ENCODE measurements at places on chromosomes 12 and 14.

DNA sequence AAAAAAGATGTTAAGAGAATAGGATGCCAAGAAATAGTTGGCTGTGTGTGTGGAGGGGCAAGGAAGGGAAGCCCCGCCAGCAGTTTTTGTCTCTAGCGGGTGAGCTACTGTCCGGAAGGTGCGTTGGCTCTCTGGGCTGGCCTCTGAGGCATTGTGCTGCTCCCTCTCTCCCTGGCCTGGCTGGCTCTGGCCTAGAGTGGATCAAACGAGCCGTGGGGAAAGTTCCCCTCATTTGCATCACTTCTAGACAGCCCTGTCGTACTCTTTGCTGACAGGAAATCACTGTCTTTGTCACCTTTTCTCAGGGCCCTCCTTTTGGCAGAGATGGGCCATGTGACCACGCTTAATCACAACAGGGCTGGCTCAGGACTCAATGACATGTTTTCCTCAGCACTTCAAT lies 236.1 kb upstream of the NPAS3 start:
- no peak for DNase-seq
- H3K27me3 ChIP-seq = no peaks in the 10 kb centered on the region
- H3K4me1 ChIP-seq = peaks cover 36% of the 10 kb centered on the region
- no peak overlapping the region for H3K27ac ChIP-seq
- no peaks in the 10 kb centered on the region for H3K36me3 ChIP-seq

GRCh38 chr14:42719391-42719790 lies 1112.7 kb downstream of the LRFN5 start:
- H3K4me3 ChIP-seq = no peak overlapping the region
- no peak for DNase-seq
- H3K4me1 ChIP-seq = no peaks in the 10 kb centered on the region
- no peaks in the 10 kb centered on the region for H3K27me3 ChIP-seq
- H3K27ac ChIP-seq = no peak overlapping the region

DNA sequence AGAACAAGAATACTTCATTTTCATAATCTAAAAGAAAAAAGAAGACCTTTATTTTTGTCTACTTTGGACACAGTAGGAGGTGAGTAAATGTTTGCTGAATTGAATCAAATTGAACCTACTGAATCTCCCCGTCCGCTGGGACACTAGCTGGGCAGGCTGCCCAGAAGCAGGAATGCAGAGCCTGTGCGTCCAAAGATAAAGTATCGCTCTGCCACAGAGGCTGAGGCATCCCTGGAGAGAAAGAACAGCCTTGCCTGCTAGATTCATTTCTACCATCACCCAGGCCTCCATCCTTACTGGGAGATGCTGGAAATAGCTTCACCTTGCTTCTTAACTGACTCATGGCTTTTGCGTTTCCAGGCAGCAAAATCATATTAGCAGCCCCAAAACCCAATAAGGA lies 64.1 kb upstream of the TSPAN11 start:
- H3K27me3 ChIP-seq = peaks cover 18% of the 10 kb centered on the region
- H3K4me3 ChIP-seq = no peak overlapping the region
- DNase-seq = no peak
- no peak overlapping the region for H3K27ac ChIP-seq

GRCh38 chr12:1291601-1292332 lies 300.7 kb downstream of the ERC1 start:
- H3K4me1 ChIP-seq = peaks cover 11% of the 10 kb centered on the region
- peaks cover 22% of the 10 kb centered on the region for H3K36me3 ChIP-seq
- H3K27ac ChIP-seq = no peak overlapping the region
- H3K4me3 ChIP-seq = no peak overlapping the region
- H3K27me3 ChIP-seq = 0 out of 2 replicates have a peak, but pooled peaks cover 3% of the 10 kb centered on the region

DNA sequence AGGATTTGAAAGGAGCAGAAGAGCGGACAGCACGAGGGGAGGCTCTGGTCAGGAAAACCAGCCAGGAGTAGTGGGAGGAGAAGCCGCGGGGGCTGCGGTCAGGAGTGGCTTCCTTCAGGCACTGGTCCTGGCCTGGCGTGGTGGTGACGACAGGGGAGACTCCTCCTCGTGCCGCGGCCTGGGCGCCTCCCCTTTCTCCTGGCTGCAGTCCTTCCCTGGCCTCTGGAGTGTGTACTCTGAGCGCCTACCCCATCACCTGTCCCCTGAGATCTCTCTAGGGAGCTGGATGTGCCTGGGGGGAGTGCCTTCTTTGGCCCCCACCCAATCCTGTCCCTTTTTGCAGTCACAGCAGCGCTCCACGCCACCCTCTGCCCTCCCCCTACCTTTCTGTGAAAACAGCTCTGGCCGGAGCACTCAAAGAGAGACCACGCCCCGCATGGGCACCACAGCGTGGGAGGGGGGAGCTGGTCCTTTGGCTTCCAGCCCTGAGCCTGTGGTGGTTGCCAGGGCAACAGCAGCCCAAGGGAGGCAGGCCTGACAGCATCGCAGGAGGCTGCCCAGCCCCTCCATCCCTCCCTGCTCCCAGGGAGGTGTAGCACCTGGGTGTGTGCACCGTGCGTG lies 125.9 kb downstream of the CALM1 start:
- no peak overlapping the region for H3K27ac ChIP-seq
- no peak overlapping the region for H3K4me3 ChIP-seq
- no peaks in the 10 kb centered on the region for H3K36me3 ChIP-seq
- peaks cover 13% of the 10 kb centered on the region for H3K4me1 ChIP-seq
- DNase-seq = no peak

- H3K4me3 ChIP-seq = no peak overlapping the region
- no peaks in the 10 kb centered on the region for H3K4me1 ChIP-seq
- H3K36me3 ChIP-seq = no peaks in the 10 kb centered on the region
- no peak for DNase-seq
- H3K27ac ChIP-seq = no peak overlapping the region
Measured at GRCh38 chr12:126607157-126607556, 1541.9 kb downstream of the AACS start.

- no peaks in the 10 kb centered on the region for H3K4me1 ChIP-seq
- H3K27ac ChIP-seq = no peak overlapping the region
Measured at GRCh38 chr12:130073721-130074120, 88.5 kb upstream of the FZD10 start.

Data from HFFc6 (cell line).